ENCODE measurements at places on chromosomes 1 and 21.

GRCh38 chr1:156394835-156395461 lies 25.9 kb downstream of the RHBG start:
- DNase-seq: no peak

GRCh38 chr1:234827181-234827580 lies 217.2 kb upstream of the IRF2BP2 start:
- DNase-seq: no peak

GRCh38 chr1:185696422-185697150 lies 37.6 kb upstream of the HMCN1 start:
- no peak for DNase-seq

DNA sequence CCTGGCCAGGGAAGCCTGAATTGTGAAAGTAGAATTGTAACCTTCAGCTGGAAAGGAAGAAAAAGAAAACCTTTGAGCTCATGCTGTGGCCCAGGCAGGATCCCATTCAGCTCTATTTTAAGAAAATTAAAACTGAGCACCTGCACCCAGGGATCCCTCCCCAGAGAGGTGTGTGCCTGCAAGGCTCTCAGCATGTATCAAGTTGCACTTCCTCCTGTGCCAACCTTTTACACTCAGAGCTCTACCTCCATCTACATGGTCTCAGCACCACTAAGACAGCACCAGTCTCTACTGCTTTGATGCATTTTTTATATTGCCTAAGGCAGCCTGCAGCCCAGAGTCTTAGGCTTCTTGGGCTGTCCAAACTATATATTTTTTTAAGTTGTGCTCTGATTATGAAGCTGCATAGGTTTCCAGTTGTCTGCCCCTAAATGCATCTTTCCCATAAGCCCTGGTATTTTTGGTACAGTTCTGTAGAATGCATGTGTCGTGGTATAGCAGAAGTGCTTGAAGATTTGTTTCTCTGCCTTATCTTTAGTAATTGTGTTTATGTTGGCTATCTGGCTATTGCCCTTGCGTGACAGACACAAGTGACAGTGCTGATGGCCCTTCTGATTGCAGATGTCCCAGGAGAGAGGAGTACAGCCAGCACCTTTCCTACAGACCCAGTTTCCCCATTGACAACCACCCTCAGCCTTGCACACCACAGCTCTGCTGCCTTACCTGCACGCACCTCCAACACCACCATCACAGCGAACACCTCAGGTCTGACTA lies 63.1 kb downstream of the PTPRC start:
- DNase-seq: no peak

DNA sequence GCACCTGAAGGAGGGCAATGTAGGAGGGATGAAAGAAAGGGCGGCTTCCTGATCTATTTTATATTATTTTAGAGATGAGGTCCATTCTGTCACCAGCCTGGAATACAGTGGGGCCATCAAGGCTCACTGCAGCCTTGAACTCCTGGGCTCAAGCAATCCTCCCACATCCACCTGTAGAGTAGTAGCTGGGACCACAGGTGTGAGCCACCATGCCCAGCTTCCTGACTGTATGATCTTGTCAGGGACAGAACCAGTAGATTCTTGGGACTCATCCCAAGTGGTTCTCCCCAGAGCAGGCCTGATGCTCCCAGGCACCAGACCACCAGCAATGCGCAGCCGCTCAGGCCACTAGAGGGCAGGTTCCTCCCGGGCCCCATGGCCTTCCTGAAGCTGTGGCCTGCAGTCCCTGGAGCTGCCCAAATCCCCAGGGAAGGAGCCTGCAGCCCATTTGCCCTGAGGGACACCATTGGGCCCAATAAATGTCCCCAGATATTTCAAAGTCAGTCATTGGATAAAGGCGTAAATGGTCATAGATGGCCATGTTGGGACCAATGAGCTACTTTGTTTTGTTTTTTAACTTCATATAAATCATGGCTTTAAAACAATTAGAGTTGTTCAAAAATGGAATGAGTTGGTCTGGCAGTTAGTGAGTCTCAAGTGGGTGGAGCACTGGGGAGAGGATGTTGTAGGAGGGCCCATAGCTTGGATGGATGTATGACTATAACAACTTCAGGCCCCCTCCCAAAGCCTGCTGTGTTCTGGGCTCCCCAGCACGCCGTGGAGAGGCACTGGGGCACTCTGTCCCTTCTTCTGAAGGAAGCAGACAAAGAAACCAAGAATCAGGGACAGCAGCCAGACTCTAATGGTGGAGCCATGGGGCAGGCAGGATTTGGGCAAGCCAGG lies 44.7 kb upstream of the GOLT1A start:
- DNase-seq: peak; percentile 25

DNA sequence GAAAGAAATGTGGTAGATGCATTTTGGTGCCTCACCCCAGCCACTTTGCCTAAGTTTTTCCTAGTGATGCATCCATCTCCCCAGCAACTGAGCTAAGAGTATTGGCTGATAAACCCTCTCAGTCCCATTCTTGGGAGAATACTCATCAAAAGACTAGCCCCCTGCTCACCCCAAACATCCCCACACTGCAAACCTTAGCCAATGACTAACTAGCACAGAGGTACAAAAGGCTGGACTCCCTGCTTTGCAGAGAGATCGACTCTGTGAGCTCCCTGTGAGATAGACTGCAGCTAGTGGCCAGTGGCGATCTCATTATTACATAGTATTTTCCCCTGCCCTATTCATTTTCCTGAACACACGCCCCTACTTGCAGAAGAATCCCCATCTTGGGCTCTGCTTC lies 155.3 kb downstream of the HHIPL2 start:
- DNase-seq: no peak

DNA sequence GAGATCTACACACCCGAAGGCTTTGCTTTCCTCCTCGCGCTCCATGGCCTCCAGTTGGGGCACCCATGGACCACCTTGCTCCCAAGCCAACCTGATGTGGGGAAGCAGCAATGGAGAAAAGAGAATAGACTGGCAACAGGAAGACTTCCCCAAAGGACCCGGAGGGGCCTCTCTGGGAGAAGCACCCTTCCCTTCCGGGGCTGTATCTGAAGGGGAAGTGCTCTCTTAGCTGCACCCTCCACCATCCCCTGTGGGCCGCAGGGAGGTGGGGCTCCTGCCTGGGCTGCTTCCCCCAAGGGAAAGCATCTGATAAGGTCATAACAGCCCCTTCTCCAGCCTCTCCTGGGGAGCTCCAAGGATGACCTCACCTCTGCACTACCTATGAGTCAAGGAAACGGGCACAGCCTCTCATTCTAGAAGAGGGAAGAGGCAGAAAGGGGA lies 100.2 kb downstream of the RIPK4 start:
- DNase-seq: no peak

DNA sequence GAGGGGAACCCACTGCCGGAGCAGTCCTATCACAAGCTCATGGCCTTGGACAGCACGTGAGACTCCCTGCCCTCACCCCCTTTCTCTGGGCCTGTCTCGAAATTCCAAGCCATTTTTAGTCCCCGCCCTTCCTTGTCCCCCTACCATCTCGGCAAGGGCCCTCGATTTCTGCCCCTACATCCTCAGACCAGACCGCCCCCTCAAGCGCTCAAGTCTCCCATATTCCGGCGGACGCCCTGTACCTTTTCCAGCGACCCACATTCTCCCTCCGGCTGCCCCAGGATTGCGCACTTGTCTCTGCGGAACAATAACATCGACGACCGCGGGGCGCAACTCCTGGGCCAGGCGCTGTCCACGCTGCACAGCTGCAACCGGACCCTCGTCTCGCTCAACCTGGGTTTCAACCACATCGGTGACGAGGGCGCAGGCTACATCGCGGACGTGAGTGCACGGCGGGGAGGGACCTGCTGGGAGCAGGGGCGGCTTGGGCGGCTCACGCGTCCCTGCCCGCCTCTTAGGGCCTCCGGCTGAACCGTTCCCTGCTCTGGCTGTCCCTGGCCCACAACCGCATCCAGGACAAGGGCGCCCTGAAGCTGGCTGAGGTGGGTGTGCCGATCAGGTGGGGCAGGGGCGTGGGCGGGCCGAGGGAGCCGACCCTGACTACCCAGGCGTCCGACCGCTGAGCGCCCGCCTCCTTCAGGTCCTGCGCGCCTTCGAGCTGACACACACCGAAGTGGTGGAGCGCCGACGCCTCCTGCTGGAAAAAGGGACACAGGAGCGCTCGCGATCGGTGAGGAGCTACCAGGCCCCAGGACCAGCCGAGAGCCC lies 7.0 kb downstream of the LRRC71 start:
- DNase-seq: peak; percentile 43

- no peak for DNase-seq
These were observed 27.9 kb downstream of the EPHB2 start for GRCh38 chr1:22738522-22738921.

DNA sequence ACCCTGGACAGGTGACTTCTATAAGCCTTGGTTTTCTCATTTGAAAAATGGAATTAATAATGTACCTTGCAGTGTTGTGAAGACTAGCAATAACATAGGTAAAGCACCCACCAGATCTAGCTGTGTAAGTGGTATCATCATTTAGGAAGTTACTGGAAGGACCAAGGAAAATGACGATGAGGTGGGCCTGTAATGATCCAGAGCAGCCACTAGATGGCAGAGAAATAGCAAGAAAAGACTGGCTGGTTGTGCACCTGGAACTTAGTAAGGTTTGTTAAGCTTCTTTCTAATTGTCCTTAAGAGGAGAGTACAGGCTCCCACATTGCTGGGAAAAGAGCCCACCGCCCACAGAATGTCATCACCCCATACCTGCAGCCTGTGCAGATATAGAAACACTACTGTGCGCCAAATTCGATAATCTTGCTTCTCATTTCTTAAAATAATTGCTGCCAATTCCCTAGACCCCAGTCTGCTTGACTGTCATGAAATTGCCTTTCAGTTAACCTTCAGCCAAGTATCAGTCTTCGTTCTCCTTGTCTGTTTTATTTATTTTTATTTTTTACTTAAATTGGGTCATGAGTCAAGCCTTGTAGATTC lies 37.2 kb downstream of the WNT4 start:
- no peak for DNase-seq

DNA sequence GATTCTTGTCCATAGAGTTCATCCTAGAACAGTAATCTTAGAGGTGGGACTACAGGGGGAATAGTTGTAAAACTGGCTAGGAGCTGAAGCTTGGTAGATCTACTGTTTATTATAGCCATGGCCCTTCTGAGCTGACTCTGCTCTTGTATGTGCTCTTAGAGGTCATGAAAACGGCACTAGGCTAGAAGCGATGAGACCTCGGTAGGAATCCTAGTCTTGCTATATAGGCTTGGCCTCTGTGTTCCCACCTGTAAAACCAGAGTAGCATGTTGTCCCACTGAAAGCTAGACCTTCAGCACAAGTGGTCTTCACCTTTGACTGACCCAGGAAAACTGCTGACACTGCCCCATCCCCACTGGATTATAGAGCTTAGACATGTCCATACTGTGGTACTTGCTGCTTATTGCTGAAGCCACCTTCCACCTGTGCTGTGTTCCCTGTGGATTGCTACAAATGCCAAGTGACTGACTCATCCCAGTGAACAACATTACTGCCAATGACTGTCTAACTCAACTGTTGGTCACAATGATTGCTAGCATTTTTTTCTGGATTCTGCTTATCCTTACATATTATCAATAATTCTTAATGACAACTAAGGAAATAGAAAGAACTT lies 23.0 kb upstream of the PIGC start:
- DNase-seq: no peak

DNA sequence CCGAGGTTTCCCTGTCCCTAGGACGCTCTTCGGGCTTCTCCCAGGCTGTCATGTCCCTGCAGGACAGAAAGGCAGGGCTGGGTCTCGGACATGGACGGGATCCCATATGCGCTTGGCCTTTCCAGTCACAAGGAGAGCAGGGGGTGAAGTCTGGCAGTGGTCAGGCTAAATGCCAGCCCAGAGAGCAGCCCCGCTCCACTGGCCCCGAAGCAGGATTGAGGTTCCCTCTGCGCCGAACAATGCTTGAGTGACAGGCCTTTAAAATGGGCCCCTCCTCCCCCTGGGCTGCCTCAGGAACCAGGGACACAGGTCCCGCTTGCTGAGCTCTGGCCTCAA lies 12.7 kb downstream of the DRAXIN start:
- no peak for DNase-seq

DNA sequence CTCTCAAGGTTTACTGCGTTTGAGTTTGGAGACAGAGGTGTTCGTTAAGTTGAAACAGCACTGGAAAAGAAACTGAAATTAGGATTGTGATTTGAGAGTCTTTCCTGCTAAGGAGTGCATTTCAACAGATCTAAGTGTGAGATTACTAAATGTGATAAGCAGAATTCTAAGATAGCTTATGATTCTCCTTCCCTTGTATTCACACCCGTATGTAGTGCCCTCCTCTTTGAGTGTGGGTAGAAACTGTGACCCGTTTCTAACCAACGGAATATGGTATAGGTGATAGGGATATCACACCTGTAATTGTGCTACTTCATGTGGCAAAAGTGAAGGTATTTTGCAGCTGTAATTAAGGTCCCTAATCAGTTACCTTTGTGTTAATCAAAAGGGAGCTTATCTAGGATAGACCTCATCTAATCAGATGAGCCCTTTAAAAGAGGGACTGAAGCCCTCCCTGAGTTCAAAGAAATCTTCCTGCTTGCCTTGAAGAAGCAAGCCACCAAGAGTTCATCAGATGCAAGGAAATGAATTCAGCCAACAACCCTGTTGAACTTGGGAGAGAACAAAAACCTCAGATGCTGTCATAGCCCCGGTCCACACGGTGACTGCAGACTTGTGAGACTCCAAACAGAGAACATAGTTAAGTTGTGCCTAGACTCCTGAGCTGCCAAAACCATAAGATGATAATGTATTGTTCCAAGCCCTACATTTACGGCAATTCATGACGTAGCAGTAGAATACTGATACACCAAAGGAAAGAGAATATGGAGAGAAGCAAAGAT lies 12.6 kb upstream of the IL12RB2 start:
- no peak for DNase-seq

Data from activated CD4-positive, alpha-beta T cell treated with anti-CD3 and anti-CD28 coated beads for 24 hours (primary cell).